ENCODE measurements at places on chromosomes 4 and X.

DNA sequence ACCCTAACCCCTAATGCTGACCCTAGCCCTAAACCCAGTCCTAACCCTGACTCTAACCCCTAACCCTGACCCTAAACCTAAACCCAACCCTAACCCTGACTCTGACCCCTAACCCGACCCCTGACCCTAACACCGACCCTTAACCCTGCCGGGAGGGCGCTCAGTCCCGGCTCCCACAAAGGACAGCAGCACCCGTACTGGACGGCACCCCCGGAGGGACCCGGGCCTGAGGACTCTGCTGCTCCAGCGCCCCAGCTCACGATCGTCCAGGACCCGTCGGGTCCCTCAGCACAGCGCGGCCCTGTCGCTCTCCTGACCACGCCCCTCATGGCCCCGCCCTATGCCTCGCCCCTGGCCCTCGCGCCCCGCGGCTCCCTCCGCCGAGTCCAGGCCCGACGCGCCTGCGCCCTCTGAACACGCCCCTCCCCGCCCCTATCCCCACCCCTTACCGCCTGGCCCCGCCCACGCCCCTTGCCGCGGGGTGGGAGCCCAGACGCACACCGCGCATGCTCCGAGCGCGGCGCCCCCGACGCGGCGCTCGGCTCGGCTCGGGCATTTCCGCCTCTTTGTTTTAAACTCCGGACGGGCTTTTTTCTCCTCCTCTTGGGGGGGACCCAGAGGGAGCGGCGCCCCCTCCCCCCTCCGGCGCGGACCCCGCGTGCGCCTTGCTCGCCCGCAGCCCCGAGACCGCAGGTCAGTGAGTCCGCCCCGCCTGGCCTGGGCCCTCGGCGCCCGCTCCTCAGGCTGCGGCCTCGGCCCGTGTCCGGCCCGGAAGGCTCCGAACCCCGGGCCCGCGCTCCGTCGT lies at the start of gene PCGF3:
Gene PCGF3, plus strand, starts transcription at position 555 of the 805 bp plus-strand sequence. CDS start 27,849 bp downstream, outside the sequence.
- DNase-seq: peak; percentile 65

GRCh38 chr4:94649381-94650133 lies 108.2 kb upstream of the BMPR1B start:
- DNase-seq: no peak

DNA sequence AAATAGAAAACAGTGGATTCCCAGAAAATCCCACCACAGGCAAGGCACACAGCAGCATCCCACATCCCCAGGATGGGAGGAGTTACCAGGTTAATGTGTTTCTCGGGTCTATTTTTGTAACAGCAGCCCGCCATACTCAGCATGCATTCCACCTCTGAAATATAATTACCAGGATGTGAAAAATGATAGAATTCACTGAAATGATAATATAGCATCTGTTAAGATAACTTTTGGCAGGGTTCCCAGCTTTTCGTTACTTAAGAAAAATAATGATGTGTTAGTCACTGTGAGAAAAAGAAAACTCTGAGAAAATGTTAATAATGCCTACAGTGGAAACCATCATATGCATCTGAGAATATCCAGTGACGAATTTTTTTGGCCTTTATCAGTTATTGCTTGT lies 87.1 kb downstream of the VCX2 start:
- DNase-seq: no peak

GRCh38 chrX:75155827-75156525 lies at the start of gene ABCB7:
Gene ABCB7, minus strand, starts transcription at chrX:75156283. Its CDS starts 11 bp downstream, at chrX:75156272.
- DNase-seq: peak; percentile 61

GRCh38 chr4:145795521-145795920 lies 115.6 kb downstream of the C4orf51 start:
- no peak for DNase-seq

DNA sequence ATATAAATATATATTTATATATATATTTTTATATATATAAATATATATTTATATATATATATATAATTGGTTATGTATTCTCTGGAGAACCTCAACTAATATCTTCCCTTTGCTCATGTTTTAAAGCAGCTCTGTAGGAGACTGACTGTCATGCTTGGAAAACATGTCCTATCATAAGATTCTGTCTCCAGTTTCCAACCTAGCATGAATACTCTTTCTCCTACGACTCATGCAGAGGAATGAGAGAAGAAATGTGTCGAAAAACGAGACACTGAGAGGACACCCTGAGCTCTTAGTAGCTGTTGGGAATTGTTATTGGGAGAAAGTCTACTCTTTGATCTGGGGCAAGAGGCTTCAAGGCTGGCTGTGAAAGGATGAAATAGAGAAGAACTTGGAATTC lies 166.5 kb upstream of the SLIT2 start:
- DNase-seq: no peak

DNA sequence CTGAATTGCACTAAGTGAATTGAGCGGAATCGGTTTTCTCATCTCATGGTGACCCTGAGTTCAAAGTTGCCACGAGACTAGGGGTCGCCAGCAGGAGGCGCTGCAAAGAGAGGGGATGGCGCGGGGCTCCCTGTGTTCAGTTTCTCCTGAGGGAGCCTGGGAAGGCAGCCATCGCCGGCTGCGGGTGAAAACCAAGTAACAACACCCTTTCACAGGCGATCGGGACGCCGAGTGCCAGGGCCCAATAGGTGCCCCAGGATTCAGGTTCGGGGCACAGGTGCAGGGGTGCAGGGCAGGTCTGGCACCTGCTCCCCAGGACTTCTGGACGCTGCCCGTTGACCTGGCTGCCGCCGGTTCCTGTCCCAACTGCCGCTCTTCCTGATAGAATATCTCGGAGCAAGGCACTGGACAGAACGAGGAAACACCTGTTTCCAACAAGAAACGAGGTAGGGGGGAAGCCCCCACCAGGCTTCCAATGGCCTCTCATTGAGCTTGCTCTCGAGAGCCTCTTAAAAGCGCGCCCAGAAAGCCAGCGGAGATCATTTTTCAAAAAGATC lies 1.1 kb upstream of the FGF16 start:
- no peak for DNase-seq

- no peak for DNase-seq
These were observed 31.8 kb upstream of the HSD17B13 start for GRCh38 chr4:87354168-87355102.

- DNase-seq: no peak
These were observed 259.4 kb upstream of the DIAPH2 start for GRCh38 chrX:96425200-96425599.

DNA sequence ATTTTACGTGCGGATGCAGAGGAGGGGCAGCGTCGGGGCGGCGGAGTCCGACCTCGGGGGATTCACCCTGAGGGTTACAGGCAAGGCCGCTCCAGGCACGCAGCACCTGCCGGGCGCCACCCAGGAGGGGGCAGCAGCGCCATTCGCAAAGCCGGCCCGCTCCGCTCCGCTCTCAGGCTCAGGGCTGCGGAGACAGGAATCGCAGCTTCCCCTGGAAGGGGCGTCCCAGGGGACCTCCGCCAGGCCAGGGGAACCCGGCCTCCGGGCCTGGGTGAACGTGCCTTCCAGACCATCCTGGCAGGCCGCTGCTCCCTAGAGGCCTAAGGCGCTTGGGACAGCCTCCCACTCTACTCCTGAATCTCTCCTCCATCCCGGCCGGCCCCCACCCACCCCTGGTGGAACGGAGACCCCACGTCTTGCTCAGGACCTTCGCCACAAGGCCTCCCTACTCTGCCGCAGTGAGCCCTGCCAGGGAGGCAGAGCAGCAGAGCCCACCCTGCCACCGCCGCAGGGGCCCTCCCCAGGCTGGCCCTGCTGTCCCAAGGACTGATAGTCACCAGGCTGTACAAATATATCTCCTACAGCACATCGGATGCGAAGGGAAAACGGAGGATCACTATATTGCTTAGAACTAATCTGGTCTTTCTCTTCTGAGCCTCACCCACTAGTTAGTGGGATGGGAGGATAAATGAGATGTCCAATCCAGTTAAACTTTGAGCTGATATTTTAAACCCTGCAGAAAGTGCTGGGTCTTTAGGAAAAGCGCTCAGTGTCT lies 115.0 kb downstream of the SMIM20 start:
- DNase-seq: no peak

- DNase-seq: no peak
These were observed 2.3 kb downstream of the IRF2 start for GRCh38 chr4:184471881-184472613.

DNA sequence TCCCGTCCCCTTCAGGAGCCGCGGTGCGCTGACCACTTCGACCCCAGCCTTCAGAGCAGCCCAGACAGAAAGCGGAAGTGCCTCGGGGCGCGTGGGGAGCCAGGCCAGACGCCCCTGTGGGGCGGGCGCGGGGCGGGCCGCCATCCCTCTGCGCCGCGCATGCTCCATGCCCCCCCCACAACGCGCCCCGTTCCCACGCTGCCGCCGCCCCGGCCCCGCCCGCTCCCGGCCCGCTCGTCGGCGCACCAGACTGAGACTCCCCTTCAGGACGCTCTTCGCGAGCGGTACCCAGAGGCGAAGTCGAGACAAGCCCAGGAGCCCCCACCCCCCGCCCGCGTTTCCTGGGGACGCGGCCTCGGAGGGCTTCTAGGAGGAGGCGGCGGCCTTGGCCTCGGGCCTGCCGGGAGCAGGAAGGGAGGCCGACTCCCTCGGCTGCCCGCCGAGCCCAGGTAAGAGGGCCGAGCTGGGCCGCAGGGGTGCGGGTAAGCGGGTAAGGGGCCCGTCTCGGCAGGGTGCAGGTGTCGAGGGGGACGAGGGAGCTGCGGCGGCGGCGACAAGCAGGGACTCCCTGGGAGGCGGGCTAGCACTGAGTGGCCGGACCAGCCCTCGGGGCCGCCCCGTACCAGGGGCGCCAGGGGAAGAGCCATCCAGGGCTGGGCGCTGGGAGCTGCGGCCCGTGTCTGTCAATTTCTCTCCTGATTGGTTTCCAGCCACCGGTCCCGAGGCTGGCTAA lies at the start of gene ZFP92:
Gene ZFP92, plus strand, starts transcription at position 218 of the 733 bp plus-strand sequence. CDS start 6,851 bp downstream, outside the sequence.
- no peak for DNase-seq

DNA sequence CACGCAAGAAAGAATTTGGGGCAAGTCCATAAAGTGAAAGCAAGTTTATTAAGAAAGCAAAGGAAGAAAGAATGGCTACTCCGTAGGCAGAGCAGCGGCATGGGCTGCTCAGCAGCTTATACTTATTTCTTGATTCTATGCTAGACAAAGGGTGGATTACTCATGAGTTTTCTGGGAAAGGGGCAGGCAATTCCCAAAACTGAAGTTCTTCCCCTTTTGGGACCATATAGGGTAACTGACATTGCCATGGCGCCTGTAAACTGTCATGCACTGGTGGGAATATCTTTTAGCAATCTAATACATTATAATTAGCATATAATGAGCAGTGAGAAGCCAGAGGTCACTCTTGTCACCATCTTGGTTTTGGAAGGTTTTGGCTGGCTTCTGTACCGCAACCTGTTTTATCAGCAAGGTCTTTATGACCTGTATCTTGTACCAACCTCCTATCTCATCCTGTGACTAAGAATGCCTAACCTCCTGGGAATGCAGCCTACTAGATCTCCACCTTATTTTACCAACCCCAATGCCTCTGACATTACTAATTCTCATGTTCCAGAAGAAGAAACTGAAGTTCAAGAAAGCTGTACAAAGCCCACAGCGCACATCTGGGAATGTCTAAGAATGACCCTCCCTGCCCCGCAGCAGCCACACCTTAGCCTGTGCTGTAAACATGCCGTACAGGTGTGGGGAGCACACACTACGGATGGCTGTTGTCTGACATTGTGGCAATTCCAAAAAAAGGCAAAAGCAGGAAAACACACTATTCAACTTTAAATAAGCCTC lies 18.6 kb downstream of the RXFP1 start:
- no peak for DNase-seq

GRCh38 chr4:83150653-83151330 lies 36.3 kb upstream of the PLAC8 start:
- no peak for DNase-seq

DNA sequence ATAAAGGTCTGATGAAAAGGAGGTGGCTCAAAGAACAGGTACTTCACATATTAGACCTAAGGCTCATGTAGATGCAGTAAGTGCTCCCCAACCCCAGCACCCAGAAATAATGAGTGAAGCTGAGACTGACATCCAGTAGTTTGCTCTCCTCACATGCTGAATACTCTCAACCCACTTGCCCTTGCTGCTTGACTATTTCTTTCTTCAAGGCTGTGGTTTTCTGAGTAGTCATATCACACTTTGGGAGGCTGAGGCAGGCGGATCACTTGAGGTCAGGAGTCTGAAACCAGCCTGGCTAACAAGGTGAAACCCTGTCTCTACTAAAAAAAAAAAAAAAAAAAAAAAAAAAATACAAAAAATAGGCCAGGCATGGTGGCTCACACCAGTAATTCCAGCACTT lies 51.5 kb upstream of the PRPS1 start:
- DNase-seq: no peak

- DNase-seq: no peak
These were observed 534.6 kb upstream of the FAM241A start for GRCh38 chr4:111610681-111611080.

- DNase-seq: no peak
These were observed 170.1 kb downstream of the WDFY3 start for GRCh38 chr4:84796394-84796793.

GRCh38 chr4:38765382-38765781 lies 17.4 kb downstream of the TLR10 start:
- DNase-seq: no peak

GRCh38 chrX:13102636-13103035 lies 58.2 kb upstream of the FAM9C start:
- DNase-seq: no peak

DNA sequence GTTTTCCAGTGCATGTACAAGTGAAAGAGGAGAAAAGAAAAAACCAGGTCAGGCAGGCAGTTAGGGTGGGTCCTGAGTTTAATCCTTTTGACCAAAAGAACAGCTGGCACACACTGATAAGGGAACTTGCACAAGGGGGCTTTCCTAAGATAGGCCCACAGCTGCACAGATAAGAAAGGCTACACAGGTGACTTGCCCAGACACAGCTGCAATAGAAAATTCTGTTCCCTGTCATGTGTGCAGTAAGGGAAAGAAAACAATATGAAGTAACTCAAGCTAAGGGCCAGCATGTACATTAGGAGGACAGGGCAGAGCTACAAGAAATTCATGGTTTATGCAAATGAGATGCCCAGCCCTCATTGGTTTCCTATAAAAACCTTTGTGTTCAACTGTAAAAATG lies 32.9 kb downstream of the LUZP4 start:
- no peak for DNase-seq

DNA sequence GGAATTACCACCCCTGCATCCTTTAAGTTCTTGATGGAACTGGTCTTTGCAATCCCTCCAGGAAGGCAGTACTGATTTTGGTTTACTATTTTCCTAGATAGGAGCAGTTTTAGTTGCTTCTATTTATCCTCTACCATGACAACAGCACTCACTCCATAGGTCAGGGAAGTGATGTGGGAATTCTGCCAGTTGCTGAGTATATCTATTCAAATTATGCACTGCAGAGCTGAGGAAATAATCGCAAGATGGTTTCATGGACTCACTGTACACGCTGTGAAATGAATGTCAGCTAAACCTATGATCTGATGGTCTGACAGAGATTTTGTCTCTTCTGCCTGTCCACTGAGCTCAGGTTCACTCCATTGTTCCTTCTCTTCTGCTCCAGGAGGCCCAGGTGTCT lies 135.8 kb downstream of the FAAH2 start:
- DNase-seq: no peak
